ENCODE measurements at places on chromosomes 13 and 19.

DNA sequence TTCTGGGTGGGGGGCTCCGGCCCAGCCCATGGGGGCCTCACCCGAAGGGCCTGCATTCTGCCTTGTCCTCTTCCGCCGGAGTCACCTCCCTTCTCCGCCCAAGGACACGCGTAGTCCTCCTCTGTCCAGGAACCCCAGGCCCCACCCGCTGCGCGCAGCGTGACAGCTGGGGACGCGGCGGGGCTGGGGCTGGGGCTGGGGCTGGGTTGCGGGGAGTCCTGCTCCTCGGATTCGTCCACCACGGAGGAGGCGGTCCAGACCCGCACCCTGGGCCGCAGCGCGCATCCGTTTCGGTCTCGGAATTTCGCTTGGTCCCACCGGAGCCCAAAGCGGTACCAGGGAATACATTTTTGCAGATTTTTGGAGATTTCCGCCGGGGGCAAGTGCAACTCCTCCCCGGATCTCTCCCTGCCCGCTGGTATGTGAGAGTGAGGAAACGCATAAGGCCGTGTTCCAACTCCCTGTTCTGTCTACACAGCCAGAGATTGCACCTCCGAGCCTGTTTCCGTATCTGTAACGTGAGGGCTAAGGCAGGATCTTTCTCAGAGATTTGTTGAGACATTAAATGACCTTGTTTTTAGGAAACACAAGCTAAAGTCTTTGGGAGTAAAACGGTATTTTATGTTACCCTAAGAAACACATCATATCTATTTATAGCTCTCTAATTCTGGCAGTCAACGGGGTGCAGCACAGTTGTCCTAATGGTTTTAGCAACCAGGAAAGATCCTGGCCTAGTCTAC is at the start of gene COX7A1:
Gene COX7A1 (minus strand): TSS at position 96 of the 740 bp plus-strand sequence. CDS start 40 bp downstream, at position 56.
- DNase-seq: no peak

DNA sequence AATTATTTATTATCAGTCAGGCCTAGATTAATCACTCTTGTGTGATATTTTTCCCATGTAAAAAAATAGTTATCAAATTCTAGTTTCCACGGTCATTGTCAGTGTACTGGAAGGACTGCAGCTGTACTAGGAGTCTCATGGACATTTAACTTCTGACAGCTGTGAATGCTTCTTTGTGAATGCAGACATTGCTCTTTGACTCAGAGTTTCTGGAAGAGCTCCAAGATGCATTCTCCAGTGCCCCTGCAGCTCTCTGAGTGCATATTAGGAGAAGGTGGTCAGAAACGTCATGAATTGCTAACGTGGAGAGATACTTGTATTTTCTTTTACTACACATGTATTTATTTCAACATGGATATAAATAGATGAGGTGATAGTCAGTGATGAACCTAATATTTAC is 9.7 kb upstream of the SLITRK5 start:
- peak; percentile 46 for DNase-seq

- DNase-seq: no peak
These were observed 24.2 kb downstream of the RANBP3 start for GRCh38 chr19:5953680-5954213.

GRCh38 chr13:76363682-76364289 is 522.4 kb downstream of the KCTD12 start:
- DNase-seq: no peak

DNA sequence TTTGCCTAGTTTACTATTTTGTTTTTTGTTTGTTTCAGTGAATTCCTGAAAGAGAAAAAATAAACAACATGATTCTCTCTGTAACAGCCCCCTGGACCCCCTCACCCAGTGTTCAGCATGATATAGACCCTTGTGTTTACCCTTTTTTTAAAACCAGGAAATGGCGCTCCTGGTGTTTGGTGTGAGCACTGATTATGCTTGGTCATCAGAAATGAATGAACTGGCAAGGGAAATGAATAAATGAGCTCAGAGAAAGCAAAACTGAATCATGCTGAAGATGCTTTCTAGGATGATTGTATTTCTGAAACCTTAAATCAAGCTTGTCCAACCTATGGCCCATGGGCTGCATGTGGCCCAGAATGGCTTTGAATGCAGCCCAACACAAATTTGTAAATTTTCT is 22.1 kb downstream of the WASF3 start:
- no peak for DNase-seq

DNA sequence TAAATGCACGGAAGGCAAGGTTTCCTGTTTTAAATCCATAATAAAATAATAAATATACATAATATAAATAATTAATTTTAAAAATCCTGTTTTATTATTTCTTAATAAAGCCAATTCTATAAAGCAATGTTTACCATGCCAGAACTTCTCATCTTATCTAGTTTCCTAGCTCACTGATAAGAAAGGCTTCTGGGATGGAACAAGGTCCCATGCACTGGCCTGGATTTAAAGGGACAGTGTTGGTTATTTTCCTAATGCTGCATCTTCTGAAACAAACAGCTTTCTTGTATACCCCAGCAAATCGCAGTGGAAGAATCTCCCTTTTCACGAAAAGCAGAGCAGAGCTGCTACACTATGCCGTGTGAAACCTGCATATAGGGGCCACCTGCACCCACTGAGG is 68.8 kb downstream of the LNX2 start:
- DNase-seq: no peak

- peak; percentile 47 for DNase-seq
These were observed 53.6 kb upstream of the LDLR start for GRCh38 chr19:11035441-11036377.

GRCh38 chr19:43639519-43640423 is at the start of gene CADM4:
Gene CADM4 (minus strand): TSS chr19:43639850. CDS start chr19:43639790, 60 bp downstream.
- DNase-seq: peak; percentile 46

DNA sequence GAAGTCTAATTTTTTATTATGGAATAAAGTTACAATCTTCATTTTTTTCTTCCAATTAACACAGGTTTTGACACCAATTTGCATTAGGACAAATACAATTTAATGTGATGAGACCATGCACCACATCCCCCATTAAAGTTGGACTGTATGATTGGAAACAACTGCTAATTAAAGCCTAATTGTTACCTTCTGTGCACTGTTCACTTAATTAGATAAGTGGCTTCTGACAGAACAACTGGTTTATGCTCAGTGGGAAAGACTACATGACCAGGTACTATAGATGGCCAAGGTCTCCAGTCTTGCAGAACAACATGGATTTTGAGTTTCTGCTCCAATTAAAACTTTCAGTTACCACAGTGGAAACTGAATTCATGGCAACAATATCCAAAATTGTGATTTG is 198.1 kb downstream of the FGF14 start:
- DNase-seq: peak; percentile 17

- DNase-seq: no peak
These were observed 217.2 kb upstream of the SLC10A2 start for GRCh38 chr13:103283451-103283820.

- DNase-seq: no peak
These were observed 13.0 kb downstream of the MYCBP2 start for GRCh38 chr13:77313923-77314322.

- no peak for DNase-seq
These were observed 15.4 kb upstream of the IRGC start for GRCh38 chr19:43700395-43701000.

GRCh38 chr13:44313674-44314073 is 60.0 kb upstream of the SERP2 start:
- DNase-seq: no peak

- no peak for DNase-seq
These were observed 24.1 kb upstream of the CEACAM1 start for GRCh38 chr19:42552086-42553065.

DNA sequence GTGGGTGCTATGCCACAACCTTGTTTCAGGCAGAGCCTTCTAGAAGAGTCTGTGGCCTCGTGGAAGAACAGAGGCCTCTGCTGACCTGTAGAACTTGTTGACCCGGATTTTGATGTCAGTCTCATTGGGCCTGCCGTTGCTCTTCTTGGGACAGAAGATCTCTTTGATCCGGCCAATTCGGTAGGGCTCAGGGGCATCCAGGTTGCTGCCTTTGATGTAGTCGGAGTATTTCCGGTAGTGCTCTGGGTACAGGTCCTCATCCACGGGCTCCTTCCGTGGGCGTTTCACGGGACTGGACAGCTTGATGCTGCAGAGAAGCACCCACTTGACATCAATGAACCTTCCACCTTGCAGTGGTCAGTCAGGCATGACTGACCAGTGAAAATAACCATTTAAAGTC is 24.0 kb upstream of the EIF3G start:
- DNase-seq: no peak

DNA sequence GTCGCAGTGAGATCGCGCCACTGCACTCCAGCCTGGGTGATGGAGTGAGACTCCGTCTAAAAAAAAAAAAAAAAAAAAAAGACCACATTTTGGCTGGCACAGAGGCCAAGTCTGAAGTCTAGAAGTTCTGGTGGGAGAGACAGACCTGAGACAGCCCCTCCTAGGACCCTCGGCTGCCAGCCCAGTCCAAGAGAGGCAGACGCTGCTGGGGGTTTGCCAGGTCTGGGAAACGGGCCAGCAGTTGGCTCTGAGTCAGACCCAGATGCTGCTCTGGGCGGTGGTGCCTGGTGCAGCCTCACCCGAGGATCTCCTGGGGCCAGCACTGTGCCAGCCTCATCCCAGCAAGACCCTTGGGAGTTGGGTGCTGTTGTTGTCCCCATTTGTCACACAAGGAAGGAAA is 5.8 kb downstream of the FCHO1 start:
- peak; percentile 21 for DNase-seq

GRCh38 chr19:4098493-4098892 is 25.4 kb downstream of the MAP2K2 start:
- DNase-seq: no peak

DNA sequence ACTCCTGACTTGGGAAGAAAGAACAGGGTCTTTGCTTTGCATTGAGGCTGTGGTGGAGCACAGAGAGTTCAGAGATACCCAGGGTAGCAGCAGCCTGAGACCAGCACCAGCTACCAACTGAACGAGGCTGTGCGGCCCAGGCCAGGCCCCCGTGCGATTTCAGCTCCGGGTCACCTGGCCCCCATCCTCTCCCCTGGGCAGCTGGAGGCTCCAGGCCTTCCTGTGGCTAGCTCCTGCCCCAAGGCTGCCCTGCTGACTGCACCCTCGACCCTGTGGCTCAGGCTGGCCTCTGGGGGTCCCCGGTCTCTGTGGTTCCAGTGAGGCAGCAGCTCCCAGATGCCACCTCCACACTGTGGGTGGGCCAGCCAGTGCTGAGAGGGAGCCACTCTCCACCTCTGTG is 52.8 kb downstream of the MCF2L start:
- no peak for DNase-seq

GRCh38 chr13:33751151-33751550 is 66.8 kb upstream of the RFC3 start:
- DNase-seq: no peak

DNA sequence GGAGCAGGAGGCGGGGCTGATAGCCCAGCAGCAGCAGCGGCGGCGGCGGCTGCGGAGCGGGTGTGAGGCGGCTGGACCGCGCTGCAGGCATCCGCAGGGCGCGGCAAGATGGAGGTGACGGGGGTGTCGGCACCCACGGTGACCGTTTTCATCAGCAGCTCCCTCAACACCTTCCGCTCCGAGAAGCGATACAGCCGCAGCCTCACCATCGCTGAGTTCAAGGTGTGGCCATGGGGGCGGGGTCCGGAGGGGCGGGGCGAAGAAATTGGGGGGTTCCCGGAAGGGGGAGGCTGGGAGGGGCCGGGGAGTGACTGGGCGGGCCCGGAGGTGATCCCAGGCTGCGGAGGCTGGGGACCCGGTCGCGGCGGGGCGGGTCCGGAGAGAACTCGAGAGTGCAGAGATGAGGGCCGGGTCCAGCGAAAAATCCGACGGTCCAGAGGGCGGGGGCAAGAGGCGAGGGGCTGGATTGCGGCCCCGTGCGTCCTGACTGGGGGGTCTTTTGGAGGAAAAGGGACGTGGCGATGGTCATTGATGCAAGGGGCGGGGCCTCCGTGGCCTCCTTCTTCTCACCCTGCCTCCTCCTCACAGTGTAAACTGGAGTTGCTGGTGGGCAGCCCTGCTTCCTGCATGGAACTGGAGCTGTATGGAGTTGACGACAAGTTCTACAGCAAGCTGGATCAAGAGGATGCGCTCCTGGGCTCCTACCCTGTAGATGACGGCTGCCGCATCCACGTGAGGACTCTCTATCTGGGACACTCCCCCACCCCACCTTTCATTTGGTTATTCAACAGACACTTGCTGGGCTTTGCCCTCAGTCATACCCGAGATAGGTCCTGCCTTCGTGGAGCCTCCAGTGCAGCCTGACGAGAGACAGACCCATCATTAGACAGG is at the start of gene TBCB:
Gene TBCB (plus strand): TSS at position 16 of the 891 bp plus-strand sequence. CDS start 93 bp downstream, at position 109.
- DNase-seq: no peak

- no peak for DNase-seq
These were observed 54.1 kb upstream of the MAB21L1 start for GRCh38 chr13:35530581-35530980.

DNA sequence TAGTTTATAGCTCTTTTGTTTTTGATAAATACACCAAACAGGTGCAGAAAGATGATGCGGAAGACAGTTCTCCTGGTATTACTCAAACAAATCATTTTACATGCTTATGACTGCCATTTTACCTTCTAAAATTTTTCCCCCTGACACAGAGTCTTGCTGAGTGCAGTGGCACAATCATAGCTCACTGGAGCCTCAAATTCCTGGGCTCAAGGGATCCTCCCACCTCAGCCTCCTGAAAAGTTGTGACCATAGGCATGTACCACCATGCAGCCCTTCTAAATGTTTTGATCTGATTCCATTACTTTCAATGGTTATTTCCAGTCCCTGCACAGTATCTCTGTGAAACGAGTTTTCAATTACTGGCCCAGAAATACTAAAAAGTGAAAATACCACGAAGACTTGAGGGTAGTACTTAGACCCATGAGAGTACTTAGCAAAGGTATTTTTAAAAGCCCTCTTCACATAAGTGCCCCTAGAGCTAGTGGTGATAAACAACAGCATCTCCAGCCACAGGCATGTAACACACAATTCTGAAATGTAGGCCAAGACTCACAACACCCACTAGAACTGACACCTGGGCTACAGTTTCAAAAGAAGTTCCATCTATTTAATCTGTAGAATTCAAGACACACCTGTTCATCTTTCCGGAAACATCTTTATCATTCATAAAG is 11.3 kb downstream of the HSPH1 start:
- no peak for DNase-seq

DNA sequence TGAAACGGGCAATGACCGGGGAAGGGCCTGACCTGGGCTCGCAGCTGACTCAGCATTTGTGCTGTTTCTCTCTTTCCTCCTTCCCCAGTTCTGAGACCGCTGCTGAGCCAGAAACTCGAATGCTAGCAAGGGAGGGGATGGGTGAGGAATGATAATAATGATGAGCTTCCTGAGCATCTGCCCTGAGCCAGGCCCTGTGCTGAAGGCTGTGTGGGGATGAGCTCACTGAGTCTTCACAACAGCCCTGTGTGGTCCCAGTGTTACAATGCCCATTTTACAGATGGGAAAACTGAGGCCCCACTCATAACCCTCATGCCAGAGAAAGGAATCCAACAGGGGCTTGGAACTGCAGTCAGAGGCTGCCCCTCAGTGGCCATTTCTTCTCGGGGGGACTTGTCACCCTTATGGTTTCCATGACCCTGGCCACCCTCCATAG is 8.1 kb downstream of the SULT2B1 start:
- DNase-seq: no peak

DNA sequence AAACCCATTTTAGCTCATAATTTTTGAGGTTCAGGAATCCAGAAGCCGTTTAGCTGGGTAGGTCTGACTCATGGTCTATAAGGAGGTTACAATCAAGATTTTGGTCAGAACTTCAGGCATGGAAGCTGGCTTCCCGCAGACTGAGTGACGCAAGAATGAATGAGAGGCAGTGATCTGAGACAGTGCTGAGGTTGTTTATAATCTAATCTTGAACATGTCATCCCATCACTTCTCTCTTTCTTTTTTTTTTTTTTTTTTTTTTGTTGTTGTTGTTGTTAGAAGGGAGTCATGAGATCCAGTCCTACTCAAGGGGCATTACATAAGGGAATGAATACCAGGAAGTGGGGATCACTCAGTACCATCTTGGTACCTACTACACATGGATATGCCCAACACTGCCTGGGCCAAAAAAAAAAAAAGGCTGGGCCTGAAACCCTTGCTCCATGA is 217.4 kb downstream of the DLEU7 start:
- no peak for DNase-seq
